NCI-H82 (cell line): ENCODE measurements at places on chromosomes 12 and 14.

DNA sequence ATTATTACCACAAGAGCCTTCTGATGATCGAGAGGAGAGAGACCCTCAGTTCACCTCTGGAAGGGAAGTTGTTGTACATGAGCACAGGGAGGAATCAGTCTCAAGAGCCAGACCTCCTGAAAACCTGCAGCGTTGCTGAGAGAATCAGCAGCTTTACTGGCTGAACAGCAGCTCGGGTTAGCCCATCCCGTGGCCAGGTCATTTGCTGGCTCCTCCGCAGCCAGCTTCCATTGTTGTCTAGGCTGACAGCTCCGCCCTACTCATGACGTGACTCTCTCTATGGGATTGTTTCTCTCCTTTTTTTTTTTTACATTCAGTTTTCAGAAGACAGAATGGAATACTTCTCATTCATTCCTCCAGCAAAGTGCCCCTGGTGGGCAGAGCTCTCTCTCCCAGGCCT, 69.9 kb downstream of the TGFB3 start:
- DNase-seq: peak; percentile 2

- DNase-seq: no peak
Measured at GRCh38 chr14:94880106-94880505, 110.2 kb upstream of the GSC start.

GRCh38 chr12:45879363-45879895, 110.9 kb downstream of the SCAF11 start:
- DNase-seq: no peak

DNA sequence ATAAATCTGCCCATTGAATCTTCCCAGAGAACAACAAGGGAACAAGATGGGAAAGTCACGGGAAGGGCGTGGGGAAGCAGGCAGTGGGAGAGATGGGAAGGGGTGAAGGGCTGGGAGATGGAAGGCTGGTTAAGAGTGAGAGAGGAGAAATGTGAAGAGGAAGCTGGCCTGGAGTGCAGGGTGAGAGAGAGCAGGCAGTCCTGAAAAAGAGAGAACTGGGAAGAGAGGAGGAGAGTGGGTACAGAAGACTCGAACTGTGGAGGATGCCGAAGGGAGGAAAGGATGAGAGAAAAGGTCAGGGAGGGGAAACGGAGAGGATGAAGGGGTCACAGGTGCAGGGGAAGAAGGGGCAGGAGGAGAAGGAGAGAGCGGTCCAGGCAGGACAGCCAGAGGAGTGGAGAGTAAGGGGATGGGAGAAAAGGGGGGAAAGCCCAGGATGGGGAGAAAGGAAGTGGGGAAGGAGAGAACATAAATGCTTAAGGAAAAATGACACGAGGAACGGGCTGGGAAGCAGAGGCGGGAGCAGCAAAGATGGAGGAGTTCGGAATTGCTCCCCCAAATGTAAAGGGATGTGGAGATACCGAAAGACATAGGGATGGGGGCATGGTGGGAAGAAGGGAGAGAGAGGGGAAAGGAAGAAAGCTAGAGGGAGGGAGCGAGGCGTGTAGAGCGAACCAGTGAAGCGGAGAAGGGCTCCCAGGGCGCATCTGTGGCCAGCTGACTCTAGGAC, 1.2 kb downstream of the PIANP start:
- DNase-seq: no peak

DNA sequence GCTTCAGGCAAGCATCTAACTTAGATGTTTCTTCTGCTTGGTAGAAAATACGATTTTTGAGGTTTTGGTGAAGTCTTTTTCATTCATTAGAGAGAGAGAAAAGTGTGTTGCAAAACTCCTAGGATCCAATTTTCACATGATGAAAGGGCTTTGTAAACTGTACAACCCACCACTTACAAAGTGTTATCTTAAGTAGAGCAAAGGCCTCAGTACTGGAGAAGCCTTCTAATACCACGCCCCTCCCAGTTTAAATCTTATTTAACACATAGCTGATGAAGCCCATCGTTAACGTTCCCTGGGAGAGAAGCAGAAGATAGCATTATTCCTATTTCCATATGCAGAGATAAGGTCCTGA, 869 bp downstream of the APOLD1 start:
- DNase-seq: peak; percentile 74

DNA sequence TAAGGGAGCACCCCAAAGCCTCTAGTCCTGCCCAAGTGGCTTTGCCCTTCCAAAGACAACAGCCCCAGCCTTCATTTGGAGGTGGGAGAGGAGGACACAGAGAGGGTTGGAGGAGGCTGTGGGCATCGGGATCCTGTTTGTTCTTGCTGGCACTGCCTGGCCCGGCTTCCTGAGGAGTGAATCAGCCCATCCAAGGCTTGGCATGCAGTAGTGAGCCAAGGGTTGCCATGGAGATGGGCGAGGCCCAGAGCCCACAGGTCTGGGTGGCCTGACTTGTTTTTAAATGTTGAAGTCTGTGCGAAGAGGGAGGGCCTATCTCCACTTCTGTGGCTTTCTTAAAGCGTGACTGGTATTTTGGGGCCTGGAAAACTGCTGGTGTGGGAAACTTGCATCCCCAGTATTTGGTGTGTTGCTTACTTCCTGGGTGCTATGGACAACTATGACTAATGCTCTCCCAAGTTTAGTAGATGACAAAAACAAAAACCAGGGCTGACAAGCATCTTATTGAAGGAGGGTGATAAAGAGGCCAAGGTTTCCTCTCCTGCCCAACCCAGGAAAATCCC, 15.8 kb downstream of the CD9 start:
- no peak for DNase-seq

GRCh38 chr14:101729382-101729781, 32.1 kb upstream of the PPP2R5C start:
- no peak for DNase-seq

GRCh38 chr14:25800841-25801240, 750.9 kb upstream of the STXBP6 start:
- no peak for DNase-seq

DNA sequence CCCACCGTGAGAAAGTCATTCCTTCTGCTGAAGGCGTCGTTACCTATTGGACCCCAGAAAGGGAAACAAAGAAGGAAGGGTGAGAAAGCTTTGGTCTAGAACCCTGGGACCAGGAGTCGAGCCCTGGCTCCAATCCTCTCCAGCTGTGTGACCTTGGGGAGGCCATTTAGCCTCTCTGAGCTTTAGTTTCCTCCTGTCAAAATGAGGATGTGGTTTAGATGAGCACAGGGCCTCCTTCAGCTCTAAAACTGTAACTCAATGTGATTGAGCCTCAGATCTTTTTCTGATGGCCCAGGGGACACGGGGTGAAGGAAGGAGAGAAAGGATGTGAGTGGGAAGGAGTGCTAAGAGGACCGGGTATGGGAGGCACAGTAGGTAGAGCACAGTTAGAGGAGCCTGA, 7.7 kb downstream of the JDP2 start:
- no peak for DNase-seq
